Upper lobe of right lung (tissue), 1 donor: ENCODE measurements at places on chromosomes 3 and 15.

DNA sequence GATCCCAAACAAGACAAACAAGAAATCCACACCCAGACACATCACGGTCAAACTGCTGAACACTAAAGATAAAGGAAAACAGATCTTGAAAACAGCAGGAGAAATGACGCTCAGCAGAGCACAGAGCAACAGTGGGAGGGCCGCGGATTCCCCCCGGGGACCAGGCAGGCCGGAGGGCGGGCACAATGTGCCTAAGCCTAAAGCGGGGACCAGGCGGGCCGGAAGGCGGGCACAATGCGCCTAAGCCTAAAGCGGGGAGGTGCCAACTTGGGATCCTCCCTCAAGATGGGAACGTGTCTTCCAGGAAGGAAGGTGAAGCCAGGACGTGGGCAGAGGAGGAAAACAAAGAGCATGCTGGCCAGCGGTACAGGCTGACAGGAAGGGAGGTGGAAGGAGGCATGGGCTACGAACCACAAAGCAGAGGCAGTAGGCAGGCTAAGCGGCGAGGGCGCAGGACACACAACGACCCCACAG, 31.1 kb downstream of the CYFIP1 start:
- DNase-seq: no peak

GRCh38 chr15:80989081-80989517, 520 bp downstream of the MESD start:
- DNase-seq: no peak

DNA sequence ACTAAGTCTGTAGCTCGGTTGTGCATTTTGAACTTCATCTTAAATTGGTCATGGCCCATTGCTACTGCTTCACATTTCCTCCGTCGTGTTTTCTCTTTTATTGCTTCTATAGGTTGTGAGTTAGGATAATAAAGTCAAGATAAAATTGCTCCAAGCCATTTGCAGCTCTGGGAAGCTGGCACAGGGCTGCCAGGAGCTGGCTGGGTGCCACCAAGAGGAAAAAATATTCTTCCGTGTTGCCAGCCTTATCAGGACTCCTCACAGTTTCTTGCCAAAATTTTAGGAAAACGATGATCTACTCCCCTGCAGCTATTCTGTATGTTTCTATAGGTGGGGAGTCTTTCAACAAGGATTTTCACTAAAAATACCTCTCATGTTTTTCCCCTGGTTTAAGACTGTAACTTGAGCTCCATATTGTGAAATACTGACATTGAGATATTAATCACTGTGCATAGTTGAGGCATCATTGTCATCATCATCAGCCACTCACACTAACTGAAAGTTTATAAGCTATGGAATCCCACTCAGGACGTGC, 55.4 kb upstream of the PIAS1 start:
- no peak for DNase-seq

DNA sequence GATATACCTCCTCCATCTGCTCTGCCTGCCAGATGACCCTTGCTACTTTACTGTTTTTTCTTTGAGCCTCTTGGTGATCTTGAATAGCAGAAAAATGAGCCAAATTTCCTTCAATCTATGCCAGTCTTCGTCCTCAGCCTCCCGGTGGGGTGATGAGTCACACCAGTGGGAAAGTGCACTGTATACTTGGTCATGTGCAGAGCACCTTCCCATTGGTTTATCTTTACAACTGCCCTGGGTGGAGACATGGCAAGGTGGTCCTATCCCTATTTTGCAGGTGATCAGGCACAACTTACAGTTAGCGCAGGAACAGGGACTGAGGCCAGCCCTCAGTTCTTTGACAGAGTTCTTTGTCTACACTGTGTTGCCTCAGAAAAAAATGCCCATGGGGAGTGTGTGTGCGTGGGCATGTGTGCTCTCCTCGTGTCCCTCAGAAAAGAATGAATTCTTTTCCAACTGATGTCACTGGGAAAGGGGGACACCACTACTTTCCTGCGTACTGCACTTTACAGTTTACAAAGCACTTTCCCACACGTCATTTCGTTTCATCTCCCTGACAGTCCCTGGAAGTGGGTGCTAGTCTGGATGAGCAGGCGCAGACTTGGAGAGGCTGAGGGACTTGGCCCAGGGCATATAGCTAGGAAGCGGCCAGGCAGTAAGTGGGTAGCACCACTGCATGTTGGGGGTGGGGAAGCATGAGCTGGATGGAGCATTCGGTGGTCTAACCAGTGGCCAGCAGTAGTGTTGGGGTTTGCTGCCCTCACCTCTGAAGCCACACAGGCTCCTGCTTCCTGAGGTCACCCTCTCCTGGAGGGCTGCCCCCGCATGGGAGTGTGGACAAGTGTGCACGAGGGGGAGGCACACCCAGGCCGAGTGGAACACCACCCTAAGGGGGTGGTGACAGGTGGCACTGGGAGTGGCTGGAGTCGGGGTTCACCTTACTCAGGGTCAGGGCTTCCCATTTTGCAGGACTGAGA, 24.1 kb downstream of the SMAD3 start:
- DNase-seq: no peak

DNA sequence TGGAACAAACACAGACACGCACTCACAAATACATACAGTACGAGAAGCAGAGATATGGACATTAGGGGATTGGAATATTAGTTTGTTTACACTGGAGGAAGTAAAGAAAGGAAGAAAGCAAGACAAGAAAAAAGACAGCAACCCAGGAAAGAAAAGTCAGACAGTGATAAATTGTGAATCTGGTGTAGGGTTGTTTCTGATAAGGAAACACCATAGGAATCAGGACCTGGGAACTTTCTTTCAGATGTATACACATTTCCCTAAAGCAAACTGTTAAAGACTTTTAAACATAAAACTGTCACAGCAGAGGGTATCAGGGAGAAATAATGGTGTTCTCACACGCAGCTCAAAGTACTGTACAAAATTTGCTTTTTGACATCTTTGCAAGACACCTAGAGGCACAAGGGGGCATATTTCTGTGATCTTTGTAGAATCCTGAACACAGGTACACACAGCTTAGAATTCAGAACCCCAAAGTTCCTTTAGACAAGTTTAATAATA, 153.7 kb downstream of the TUSC7 start:
- DNase-seq: no peak

DNA sequence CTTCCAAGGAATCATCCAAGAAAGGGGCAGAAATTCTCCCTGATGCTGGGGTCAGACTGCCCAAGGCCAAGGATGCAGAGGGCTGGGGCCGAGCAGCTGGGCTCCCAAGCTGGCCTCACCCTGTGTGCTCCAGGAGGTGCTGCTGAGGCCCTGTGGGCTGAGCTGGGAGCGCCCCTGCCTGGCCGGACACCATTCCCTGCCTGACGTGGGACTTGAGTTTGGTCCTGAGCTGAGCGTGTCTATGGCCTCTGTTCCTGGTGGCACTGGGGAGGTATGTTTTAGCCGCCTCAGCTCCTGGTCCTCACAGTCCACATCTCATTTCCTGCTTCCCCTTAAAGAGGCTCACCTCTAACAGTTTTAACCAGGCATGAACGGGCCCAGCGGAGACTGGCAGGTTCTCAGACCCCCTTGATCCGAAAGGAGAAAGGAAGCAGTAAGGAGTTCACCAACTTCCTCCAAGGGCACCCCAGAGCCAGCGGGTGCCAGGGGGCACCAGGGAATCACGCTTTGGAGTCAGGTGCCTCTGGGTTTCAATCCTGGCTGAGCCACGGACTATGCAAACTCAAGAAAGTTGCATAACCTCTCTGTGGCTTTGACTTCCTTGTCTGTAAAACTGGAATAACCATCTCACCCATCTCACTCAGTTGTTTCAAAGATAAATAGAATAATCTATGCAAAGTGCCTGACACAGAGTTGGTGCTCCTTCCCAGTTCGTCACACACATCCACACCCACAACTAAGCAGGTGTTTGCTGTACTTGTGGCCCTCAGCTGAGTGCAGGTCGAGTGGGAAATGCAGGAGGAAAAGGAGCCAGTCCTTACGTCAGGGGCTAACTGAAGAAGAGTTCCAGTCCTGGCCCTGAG, 48.6 kb downstream of the SLC12A8 start:
- peak; percentile 75 for DNase-seq

- DNase-seq: no peak
These were observed 78.5 kb upstream of the SMAD3 start for GRCh38 chr15:66986951-66987350.

GRCh38 chr3:48859206-48859605, 11.5 kb upstream of the PRKAR2A start:
- DNase-seq: no peak

GRCh38 chr3:12963922-12964701, 109.1 kb downstream of the IQSEC1 start:
- DNase-seq: no peak

GRCh38 chr15:69648775-69649735, 196.4 kb downstream of the RPLP1 start:
- DNase-seq: no peak

DNA sequence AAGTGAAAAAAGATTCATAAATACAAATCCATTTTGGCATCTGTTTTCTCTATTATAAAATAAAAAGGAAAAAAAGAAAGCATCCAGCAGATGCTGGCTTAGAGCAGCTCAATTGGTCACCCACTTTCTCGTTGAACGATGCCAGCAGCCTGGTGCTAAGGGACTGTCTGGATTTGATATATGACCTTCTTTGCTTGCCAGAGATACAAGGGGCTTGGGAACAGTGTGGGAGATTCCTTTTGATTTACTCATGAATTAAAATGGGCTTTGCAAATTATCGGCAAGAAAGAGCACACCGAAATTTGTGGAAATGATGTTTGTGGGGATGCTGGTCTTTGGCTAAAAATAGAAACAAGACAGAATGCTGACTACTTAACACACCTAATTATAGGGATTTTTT, 210.3 kb upstream of the STT3B start:
- DNase-seq: no peak

DNA sequence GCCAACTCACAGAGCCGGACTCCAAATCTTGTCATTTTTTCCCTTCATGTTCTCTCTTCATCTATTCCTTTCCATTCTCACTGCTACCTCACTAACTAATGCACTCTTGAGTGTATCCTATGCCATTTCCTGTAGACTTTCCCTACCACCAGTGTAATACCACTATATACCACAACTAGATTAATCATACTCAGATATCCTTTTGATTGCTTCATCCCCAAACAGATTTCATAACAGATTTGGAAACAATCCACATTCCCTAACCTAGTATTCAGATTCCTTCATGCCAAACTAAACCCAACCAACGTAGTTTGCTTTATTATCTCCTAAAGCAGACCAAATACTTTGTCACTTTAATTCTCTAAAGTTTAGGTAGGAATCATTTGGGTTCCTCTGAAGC, 2.6 kb upstream of the PLOD2 start:
- no peak for DNase-seq

- no peak for DNase-seq
These were observed 59.9 kb upstream of the CORO2B start for GRCh38 chr15:68518785-68519430.

DNA sequence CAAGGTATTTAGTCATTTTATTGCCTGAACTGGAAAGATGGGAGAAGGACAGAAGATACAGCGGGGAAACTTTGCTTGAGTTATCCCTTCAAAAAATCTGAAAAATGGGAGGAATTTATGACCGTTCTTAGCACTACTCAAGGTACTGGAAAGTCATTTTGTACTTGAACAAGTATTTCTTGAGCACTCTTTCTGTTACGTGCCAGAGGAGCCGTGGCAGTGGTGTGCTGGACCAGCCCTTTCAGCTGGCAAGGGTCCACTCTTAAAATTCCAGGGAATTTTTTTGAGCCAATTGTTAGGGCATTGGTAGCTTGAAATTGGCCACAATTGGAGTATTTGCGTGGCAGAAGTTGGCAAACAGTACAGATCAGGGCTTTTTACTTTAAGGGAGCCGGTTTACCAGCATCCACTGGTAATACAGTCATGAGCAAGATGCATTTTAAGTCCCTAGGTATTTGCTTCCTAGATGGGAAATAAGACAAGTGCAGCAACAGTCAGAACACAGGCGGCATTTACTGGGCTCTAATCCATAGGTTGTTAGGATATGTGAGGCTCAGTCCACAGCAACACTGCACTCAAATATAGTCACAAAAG, 145.9 kb upstream of the ST8SIA2 start:
- DNase-seq: no peak

DNA sequence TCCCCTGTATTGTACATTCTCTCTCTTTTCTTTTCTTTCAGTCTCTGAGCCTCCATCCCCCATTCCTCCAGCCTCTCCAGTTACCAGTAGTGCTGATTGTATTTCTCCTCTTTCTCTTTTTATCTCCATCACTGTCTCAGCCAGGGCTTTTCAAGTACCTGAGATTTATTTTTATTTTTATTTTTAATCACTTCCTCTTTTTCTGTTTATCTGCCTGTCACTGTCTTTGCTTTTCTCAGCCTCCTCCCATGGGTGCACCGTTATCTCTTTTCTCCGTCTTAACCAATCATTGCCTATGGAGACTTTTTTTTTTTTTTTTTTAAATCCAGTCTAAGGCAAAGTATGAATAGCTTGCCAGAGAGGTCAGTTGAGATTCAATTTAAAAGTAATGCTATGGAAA, 359.3 kb downstream of the GAP43 start:
- DNase-seq: no peak

- DNase-seq: no peak
These were observed 6.9 kb downstream of the RTP2 start for GRCh38 chr3:187695449-187695848.

DNA sequence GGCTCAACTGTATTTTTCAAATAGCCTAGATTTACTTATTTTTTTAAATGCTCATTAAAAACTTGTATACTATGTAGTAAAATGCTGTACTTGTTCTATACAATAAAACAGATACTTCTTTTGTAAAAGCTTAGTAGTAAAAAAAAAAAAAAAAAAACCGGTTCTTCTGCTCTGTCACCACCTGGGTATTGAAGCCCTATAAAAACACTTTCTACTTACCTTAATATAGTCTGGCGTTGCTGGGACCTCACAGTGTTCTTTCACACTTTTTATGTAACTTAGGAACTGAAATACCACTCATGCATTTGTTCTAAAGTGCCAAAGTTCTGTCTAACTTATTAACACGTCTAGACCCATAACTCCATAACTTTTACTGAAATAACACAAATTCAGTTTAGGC, 61.4 kb downstream of the TASOR start:
- DNase-seq: no peak

DNA sequence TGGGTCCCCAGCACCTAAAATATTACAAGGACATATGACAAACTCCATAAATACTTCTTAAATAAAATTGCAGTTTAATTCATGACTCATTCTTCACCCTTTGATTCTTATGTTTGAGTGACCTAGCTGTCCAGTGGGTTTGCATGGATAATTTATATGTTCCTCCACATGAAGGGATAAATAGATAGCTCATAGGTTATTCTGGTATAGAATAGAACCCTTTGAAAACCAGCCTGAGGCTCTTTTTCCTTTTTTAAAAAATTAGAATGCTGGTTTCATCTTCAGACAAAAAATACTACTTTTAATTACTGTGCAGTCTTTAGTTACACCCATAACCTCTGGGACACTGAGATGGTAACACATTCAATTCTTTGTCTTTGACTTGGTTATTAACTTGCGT, 97.1 kb upstream of the SAMMSON start:
- no peak for DNase-seq

- no peak for DNase-seq
These were observed 4.5 kb downstream of the SLC12A8 start for GRCh38 chr3:125207949-125208568.

- no peak for DNase-seq
These were observed 34.5 kb upstream of the INSYN1 start for GRCh38 chr15:73787621-73788020.

GRCh38 chr15:68450192-68450591, 18.2 kb upstream of the ITGA11 start:
- no peak for DNase-seq
